OCI-M1 (cell line): ENCODE measurements at places on chromosomes 13 and 19.

DNA sequence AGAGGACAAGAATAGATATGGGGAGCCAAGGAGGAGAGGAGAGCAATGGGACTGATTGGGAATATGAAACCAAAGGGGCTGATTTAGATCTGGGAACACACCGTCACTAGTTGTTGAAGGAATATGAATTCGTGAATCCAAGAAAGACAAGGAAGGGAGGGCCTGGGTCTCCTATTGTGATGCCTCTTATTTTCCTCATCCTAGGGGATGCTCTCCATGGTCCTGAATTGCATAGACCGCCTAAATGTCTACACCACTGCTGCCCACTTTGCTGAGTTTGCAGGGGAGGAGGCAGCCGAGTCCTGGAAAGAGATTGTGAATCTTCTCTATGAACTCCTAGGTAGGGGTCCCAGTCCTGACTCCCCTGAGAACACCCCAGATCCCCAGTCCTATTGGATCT is 21.5 kb downstream of the RYR1 start:
- peak; percentile 44 for DNase-seq

DNA sequence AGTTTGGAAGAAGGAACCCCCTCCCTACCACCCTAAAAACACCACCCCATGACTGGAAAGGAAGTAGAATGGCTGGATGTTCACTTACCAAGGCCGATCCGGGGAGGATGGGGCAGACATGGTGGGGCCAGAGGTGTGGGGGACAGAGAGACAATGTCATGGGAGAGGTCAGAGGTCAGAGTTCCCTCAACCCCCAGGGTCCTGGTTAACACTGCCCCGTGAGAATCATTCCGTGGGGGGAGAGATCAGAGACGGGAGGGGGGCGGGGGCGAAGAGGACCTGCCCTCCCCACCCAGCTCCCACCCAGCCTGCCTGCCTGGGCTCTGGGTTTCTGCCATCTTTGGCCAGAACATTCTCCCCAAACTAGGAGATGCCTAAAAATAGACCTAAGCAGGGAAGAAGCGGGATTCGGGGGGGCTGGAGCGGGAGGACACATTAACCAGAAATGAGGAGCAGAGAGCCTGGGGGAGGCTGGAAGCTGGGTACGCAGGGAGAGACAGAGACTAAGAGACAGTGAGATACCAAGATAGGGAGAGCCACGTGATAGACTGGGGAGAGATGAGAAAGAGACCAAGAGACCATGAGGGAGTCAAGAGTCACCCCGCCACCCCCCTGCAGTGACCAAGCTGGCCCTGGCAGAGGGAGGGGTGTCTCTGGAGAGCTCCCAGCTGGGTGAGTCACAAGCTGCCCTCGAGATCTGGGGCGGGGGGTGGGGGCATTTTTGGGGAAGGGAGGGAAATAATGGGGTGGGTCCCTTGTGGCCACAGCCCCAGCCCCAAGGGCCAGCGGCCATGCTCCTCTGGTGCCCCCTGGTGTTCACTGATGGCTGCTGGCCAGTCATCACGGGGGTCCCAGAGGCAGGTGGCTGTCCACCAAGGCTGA is 6.1 kb upstream of the KANK2 start:
- peak; percentile 97 for DNase-seq

DNA sequence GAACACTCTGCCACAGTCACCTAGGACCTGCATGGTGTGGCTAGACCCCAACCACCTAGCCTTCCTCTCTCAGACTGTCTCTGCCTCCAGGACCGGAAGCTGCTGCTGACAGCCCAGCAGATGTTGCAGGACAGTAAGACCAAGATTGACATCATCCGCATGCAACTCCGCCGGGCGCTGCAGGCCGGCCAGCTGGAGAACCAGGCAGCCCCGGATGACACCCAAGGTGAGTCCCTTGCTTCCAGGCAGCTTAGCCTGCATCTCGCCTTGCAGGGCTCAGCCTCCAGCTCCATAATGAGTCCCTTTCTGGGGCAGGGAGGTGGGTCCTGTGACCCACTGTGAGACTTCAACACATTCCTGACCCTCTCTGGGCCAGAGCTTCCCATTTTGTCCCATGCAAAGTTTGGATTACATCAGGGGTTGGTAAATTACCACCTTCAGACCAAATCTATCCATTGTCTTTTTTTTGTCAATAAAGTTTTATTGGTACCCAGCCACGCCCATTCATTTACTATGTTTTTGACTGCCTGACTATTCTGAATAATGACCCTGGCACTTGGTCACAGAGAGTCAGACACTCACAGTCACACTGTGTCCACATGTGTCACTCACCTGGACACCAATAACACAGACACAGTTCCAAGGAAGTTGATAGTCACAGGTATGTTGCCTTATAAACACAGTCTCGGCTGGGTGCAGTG is 13.4 kb downstream of the PKN1 start:
- no peak for DNase-seq

DNA sequence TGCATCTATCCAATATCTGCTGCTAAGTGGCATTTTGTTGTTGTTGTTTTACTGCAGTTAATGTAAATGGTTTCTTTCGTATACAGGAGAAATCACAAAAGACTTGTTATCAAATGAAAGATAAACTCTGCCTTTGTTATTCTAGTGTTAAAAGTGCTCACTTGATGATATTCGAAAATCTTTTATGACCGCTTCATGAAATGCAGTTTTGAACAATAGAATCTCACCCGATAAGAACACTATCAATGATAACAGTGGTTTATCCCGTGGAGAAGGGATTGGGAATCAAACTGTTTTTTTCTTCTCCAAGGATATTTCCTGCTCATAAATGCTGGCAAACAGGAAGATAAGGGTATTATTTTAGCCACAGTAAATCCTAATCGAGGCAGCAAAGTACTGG is 1366.3 kb downstream of the OLFM4 start:
- DNase-seq = no peak

DNA sequence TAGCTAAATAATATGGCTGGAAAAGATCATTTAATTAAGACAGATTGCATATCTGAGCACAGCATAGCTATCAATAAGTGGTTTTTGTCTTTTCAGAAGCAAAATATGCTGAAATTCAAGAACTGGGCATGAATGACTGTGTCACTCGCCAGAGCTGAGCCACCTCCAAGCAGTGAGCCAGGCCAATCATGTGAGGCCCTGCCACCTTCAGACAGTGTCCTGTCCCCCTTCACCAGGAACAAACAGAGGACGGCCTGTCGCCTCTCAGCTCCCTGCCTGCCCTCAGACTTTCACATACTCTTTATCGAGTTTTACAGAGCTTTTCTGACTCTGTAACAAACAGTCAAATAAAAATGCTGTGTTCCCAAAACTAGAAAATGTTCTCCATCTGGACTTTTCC is 171.0 kb upstream of the TSC22D1 start:
- DNase-seq = no peak

DNA sequence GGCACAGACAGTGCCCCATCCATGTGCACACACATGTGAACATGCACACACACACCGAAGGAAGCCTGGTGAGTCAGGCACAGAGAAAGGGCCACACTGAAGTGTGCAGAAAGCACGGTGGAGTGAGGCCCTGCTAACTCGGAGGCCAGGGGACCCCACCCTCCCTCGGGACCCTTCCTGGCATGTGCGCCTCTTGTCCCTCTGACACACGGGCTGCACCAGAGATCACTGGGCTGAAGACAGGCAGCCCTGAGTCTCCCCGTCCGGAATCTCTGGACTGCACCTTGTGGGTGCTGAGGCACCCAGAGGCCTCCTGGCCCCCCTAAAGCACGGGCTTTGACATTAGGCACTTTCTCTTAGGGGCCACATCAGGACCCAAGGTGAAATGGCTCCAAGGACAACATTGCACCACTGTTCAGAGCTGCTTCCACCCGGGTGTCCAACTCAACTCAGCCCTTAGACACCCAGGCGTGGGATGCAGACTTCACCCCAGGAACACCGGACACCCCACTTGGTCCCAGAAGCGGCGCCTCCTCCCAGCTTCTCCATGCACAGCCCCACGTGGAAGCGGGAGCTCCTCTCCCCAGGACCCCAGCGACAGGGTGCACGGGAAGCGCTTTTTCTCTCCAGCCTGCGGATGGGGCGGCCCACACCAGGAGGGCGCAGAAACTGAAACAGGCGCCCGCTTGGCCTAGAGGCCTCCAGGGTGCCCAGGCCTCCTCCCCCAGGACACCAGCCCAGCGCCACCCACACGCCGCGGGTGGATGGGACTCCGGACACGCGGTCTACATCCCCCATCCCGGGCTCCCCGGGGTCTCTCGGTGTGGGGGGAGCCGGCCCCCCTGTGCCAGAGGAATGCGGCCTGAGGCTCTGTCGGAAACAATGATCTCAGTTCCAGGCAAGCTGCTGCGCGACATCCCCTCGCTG is 90.2 kb downstream of the SPACA7 start:
- no peak for DNase-seq

- no peak for DNase-seq
These were observed 346.0 kb upstream of the ATXN8OS start for GRCh38 chr13:69761581-69761980.

DNA sequence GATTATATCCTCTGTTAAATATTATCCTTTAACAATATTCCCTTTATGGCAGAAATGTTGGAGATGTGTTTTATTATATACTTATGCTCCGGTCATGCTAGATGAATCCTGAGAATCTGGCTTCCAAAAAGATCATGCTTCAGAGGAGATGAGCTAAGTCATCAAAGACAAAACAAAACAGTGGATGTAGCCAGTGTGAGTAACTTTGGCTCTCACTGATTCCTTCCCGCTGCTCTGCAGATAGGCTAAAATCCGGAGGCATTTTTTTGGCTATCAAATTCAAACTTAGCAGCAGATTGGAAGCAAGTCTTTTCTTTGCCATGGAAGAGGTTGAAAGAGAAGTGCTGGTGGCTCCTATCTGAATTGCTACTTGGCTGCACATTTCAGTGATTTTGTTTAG is 295.9 kb downstream of the GPC6 start:
- no peak for DNase-seq

GRCh38 chr13:63540061-63540460 is 2124.4 kb upstream of the PCDH20 start:
- no peak for DNase-seq

GRCh38 chr19:29665826-29666577 is 741 bp downstream of the PLEKHF1 start:
- no peak for DNase-seq

GRCh38 chr13:107202371-107203023 is 634.6 kb upstream of the ARGLU1 start:
- DNase-seq = no peak

DNA sequence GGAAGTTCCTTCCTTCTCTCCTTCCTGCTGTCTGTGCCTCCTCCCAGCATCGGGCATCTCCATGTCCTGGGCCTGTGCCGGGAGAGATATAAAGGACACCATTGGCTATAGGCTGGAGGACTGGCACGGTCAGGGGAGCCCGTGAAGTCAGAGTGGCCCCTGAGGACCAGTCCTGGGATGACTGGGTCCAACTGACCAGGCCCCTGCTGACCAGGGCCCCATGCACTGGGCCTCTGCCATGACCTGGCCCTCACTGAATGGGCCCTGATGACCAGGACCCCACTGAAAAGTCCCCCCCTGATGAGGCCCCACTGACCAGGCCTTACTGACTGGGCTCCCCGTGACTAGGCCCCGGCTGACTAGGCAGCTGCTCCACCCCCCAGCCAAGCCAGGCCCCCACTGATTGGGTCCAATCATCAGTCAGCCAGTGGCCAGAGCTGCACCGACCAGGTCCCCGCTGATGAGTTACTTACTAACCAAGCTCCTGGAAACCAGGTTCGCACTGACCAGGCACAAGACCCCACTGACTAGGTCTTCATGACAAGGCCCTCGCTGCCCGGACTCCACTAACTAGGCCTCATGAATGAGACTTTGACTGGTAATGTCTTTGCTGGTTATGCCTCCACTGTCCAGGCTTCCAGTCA is 20.0 kb upstream of the ZNF14 start:
- no peak for DNase-seq

GRCh38 chr13:58883405-58883804 is 1251.9 kb downstream of the PCDH17 start:
- DNase-seq = no peak

DNA sequence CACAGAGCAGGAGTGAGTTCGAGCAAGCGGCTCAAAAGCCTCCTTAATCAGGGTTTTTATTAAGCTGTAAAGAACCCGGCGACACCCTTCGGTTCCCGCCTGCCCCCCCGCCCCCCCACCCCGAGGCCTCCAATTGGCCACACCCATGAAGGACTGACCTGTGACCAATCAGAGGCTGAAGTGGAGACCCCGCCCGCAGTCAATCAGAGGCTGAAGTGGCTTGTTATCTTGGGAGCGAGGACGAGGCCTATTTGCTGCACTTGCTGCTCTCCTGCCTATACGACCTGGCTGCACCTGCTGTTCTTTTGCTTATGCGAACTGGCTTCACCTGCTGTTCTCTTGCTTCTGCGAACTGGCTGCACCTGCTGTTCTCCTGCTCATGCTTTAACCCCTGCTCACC is 844.9 kb downstream of the OLFM4 start:
- no peak for DNase-seq

DNA sequence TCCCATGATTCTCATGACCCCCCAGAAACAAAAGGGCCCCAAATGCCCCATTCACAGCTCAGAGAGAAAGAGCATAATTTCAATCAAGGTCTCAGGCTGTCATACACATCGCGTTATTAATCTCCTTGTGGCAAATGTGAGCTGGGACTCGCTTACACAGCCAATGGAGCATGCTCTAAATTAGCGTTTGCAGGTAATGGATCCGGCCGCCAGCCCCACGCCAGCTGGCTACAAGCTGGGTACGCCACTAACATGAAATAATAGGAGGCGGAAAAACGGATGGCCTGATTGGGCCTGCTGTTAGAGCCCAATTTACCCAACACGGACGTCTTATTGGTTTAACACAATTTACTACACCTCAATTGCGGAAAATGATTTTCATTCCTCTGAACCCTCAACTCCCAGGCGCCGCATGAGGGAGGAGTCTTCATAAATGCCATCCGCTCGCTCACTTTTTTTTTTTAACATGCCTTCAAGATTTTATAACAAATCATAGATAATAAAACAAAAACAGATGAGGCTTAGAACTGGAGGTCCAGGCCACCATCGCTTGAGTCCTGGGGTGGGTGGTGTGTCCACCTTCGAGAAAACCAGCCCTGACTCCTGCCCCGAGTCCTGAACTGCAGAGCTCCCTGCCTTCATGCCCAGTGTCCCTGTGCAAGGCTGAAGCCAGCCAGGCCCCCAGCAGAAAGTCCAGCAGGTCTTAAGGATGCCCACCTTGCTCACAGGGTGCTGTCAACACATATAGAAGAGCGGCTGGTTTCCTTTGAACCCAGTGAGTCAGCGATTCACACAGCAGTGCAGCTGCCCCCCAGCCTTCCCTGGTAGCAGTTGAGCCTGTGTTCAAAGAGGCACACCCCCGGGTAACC is 62.1 kb downstream of the PEPD start:
- no peak for DNase-seq

DNA sequence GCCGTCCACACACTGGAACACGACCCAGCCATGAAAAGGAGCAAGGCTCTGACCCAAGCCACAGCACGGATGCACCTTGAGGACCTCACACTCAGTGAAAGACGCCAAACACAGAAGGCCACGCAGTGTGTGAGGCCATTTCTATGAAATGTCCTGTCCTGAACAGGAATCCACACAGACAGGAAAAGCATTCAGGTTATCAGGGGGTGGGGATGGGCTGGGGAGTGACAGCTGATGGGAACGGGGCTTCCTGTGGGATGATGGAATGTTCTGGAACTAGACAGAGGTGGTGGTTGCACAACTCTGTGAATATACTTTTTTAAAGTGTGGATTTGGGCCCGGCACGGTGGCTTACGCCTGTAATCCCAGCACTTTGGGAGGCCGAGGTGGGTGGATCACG is 30.6 kb downstream of the GPX4 start:
- no peak for DNase-seq
